GM12878 (cell line): ENCODE measurements at places on chromosomes 4 and X.

DNA sequence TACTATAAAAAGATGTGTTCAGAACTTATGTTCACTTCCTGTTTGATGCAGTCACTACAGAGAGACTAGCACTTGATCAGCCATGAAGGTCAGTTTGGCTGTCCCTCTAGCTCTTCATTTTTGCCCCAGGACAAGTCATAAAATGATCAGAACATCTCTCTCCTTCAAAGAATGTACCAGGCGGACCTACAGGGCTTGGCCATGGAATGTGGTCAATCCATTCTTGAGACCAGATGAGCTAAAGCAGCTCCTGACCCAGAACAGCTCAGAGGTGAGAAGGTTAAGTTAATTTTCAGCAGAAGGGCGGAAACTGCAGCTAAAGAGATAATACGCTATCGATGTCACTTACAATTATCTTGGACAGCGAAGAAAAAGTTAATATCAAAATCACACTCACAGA, 49.2 kb upstream of the TAB3 start:
- DNase-seq: no peak

GRCh38 chr4:87718217-87718835, 68.2 kb downstream of the DMP1 start:
- DNase-seq: no peak

DNA sequence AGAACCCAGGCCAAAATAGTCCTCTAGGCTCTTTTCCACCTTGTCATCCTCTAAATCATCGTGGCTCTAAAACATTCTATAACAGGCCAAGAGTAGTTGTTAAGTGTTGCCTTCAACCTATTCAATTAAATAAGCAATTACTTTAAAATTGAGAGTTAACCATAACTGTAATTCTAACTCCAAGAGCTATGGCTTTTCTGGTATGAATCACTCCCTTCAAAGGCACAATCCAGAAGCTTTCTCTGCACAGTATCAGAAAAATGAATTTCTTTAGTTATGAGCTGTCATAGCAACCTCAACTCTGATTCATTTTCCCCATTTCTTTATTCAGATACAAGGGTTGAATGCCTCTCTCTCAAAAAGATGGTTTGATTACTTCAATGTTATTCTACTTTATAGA, 21.7 kb downstream of the INPP4B start:
- DNase-seq: no peak

- DNase-seq: no peak
These were observed 98.0 kb upstream of the SORBS2 start for GRCh38 chr4:185909972-185910371.

- no peak for DNase-seq
These were observed 92.0 kb upstream of the SMARCAD1 start for GRCh38 chr4:94115687-94116086.

DNA sequence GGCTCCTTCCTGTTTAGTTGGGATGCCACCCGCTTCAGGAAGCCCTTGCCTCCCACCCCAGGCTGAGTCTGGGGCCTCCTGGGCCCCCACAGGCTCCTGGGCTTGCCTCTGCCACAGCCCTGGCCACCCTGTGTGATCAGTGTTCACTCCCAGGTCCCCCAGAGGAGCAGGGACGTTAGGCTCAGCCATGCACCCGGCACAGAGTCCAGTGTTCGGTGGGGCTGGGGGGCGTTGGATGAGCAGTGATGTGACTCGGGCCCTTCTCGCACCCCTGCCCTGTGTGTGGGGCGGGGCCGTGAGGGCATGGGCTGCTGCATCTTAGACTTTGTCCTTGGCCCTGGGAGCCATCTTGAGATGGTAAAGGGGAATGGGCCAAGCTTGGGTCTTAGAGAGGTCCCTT, 29.9 kb upstream of the HTRA3 start:
- DNase-seq: no peak

GRCh38 chr4:78561677-78562076, 10.1 kb downstream of the ANXA3 start:
- no peak for DNase-seq

- DNase-seq: no peak
These were observed 1.4 kb downstream of the GRK4 start for GRCh38 chr4:2964706-2965258.

GRCh38 chr4:57159866-57160265, 49.7 kb upstream of the IGFBP7 start:
- DNase-seq: no peak

GRCh38 chr4:55730280-55730931, 89.2 kb upstream of the EXOC1L start:
- DNase-seq: no peak

- no peak for DNase-seq
These were observed 98.0 kb upstream of the STIM2 start for GRCh38 chr4:26762650-26763049.

DNA sequence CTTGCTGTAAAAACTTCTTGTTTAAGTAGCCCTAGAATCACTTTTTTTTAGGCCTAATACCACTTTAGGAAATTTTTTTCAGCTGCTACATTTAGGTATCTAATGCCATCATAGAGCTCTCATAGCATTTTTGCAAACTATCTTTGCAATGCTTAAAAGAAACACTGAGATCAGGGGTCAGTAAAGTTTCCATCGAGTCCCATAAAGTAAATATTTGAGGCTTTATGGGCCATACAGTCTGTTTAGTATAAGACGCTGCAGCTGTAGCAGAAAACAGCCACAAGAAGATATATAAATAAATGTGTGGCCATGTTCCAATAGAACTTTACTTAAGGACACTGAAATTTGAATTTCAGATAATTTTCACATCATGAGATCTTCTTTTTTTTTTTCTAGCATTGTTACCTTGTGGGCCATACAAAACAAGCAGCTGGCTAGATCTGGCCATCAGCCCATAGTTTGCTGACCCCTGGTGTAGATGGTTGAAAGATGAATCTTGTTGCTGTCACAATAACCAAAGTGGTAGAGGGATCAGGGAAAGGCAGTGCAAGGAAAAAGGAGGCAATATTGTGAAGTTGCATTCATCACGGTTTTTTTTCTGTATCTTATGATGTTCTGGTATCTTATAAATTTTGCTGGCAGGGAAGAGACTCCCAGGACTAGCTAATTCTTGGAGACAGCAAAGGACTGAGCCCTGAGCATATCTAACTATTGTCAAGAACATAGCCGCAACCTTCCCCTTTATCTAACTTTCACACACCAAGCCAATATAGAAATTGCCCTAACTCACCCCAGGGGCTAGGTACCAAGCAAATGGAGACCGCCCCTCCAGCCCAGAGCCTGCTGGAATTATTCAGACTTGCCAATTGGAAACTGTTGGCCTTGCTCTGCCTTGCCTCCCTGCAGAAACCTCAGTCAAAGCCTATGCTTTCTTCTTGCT, 46.6 kb downstream of the RASGEF1B start:
- DNase-seq: no peak

GRCh38 chr4:1402021-1402515, 4.2 kb downstream of the NKX1-1 start:
- no peak for DNase-seq

DNA sequence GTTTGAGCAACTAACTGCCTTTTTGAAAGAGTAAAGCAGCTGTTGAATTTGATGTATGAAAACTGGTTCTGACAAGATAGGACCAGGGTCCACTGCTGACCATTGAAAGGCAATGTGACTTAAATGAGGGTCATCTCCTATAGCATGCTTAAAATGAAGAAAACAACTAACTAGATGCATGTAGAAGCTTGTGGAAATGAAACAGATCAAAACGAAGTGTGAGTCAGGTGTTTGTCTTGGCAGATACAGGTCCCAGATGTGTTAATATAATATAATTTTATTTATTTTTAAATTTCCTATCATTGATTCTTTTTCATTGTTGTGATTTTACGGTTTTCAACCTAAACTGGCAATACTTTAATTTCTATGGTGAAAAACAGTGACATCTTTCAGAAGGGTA, 83.6 kb downstream of the ATOH1 start:
- no peak for DNase-seq

DNA sequence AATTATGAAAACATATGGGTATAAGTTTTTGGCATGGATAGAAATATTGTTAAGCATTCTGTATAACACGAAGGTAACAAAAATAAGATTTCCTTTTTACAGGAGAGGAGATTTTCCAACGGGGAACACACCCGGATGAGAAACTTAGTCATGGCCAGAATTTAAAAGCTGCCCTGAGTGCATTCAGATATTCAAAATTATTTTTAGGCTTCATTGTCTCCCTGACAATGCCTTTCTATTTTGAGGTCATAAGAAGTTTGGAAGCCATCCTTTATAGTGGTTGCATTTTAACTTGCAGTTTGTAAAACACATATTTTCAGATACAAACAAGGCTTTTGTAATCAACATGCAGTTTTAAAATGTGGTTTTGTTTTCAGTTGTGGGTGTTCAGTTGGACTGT, 357.5 kb upstream of the FAM47C start:
- no peak for DNase-seq

DNA sequence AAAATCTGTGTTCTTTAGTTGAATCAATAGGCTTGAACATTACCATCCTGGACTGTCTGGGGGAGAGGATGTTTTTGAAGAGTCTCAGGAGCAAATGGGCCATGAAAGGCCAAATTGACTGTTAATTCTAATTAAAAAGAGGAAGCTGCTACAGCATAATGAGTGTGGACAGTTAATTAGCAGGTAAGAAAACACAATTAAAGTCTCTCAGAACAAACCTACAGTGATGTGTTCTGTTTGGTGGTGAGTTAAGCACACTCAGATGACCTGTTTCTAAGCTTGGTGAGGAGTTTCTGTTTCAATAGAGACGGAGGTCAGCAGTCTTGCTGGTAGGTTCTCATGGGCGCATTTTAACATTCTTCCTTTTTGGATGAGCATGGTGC, 68.1 kb downstream of the DRD5 start:
- peak; percentile 51 for DNase-seq

DNA sequence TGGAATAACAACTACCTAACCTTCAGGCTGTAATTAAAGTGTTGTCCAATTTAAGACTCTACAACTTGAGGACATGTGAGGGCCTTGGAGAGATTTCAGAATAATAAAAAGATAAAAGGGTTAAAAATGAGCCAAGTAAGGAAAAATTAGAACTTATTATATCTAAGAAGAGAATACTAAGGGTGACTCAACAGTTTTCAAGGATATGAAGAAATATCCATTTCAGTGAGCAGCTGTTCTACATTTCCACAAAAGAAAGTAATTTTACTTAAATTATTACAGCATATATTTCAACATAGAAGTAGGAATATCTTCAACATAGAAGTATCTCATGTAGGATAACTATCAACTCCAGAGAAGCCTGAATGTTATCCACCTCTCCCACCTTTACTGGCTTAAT, 11.3 kb downstream of the SNX12 start:
- no peak for DNase-seq
